ENCODE measurements at places on chromosomes 2 and 18.
A peak's percentile ranks its signal among the peaks of the same experiment; 100 is the strongest.

DNA sequence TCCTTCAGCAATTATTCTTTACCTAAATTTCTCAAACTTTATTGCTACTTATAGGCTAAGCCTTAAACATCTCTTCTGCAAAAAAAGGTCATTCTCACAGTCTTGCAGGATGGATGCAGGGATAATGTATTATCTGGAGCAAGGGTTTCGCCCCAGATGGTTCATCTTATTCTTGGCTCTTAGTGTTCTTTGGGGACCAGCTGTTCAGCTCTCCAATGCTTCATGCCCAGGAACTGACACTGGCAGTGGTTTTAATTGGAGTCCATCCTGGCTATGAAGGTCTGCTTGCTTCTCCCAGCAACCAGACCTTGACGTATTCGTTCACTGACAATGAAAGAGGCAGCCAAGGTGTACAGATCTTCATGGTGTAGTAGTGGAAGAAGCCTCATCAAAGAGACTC lies 331.9 kb downstream of the SLC8A1 start:
- no peak for DNase-seq

DNA sequence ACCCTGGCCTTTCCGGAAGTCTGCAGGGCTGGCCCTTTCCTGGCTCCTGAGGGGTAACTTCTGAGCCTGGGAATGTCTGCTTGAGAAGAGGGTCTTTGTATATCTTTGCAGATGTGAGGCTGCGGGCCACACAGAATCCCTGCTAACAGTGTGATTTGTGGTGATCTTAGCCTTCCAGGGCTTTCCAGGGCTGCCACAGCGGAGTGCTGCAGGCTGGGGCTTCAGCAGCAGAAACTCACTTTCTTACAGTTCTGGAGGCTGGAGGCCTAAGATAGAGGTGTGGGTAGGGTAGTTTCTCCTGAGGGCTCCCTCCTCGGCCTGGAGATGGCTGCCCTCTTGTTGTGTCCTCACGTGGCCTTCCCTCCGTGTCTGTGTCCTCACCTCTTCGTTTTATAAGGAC lies 294.7 kb upstream of the HS6ST1 start:
- no peak for DNase-seq

DNA sequence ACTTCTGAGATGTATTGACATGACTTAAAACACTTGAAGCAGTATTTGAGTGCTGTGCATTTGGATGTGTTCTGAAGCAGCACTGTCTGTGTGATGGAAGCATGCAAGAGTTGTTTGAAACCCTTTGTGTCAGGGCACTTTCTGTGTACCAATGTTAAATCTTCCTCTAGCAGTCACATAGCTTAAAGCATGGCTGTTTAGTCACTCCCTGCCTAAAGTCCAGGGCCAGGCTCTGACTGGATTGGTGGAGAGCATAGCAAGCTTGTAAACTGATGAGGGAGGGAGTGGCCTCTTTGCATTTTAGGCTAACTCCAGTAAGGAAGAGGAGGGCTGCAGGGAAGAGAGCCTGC lies 73.5 kb downstream of the MYO1B start:
- DNase-seq: no peak

GRCh38 chr2:28342081-28342967 lies 50.3 kb upstream of the FOSL2 start:
- DNase-seq: no peak

DNA sequence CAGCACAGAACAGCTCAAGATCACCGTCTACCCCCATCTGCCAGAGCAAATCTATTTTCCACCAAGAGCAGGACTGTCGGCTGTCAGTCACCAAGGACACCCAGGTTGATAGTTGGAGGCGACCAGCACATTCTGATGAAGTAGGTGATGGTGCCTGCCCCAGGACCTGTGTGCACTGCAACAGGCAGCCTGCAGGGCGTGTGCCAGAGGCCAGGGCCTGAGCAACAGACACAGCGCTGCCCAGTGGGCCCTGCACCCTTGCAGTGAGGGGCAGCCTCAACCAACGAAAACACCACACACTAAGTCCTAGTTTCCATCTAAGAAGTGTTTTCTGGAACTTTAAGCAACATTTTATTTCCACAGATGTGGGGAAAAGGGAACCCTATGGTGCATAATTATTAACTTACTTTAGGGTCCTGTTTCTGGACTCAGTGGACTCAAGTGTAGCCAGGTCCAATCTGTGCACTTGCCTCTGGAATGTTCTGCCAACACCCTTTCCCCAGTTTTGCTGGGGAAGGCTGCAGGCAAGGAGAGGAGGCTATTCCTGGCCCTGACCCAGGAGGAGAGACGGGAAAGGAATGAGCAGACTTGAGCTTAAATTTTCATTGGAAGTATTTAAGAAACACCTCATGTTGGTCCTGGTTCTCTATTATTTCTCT lies 61.5 kb downstream of the ADNP2 start:
- no peak for DNase-seq

DNA sequence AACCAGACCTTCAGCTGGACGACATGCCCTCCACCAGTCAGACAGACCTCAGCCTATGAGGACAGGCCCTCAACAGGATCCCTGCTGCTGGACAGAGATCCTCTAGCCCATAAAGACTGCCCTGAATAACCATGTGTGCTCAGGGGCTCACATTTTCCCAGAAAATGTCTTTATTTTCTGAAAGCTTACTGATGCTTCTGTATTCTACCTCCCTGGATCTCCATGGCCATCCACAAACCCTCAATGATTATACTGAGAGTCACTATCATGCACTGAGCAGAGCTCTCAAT lies 1.8 kb upstream of the PTPN18 start:
- DNase-seq: no peak

GRCh38 chr2:68994864-68995263 lies 18.1 kb upstream of the ANTXR1 start:
- no peak for DNase-seq

GRCh38 chr2:160630801-160631590 lies 137.4 kb upstream of the RBMS1 start:
- DNase-seq: no peak

- DNase-seq: no peak
These were observed 11.7 kb downstream of the EMX1 start for GRCh38 chr2:72929010-72929409.

DNA sequence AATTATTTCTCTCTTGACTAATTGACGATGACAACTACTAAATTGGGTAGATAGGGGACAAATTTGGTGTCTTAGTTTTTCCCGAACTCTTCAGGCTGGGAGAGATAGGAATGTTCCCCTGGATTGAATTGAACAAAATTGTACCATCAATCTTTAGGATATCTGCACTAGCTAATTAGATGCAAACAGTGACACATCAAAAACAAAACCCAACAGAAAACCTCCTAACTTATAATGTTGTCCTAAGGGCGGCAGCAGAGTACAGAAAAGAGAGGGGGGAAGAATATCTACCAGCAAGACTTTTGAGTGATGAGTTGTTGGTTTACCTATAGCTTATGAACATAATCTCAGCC lies 342.9 kb downstream of the INSIG2 start:
- no peak for DNase-seq

DNA sequence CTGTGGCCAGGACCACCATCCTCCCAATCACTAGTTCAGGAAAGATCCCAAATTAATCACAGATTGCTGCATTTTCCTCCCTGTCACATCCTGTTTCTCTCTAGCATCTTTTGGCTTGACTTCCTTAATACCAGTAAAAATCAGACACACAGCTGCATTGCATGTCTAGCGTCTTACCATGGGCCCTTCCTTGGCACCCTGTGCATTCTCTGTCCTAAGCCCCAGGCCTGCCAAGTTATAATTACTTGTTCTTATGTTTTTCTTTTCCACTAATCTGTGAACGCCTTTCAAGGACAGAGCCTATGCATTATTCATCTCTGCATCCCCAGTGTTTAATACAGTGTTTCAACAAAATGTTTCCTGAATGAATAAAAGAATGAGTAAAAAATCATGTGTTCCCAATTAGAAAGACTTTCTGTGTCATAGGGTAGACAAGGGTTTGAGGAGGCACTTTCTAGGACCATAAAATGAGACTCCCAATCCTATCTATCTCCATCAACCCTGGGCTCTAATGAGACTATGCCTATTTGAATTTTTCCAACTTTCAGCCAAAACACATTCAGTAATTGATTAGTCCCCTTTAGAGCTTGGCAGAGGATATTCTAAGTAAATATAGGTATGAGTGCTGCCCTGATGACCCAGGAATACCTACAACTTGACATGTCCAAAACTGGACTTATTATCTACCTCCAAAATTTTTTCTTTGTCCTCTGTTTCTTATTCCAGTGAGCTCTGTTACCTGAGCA lies 10.3 kb upstream of the NT5C1B start:
- DNase-seq: no peak

DNA sequence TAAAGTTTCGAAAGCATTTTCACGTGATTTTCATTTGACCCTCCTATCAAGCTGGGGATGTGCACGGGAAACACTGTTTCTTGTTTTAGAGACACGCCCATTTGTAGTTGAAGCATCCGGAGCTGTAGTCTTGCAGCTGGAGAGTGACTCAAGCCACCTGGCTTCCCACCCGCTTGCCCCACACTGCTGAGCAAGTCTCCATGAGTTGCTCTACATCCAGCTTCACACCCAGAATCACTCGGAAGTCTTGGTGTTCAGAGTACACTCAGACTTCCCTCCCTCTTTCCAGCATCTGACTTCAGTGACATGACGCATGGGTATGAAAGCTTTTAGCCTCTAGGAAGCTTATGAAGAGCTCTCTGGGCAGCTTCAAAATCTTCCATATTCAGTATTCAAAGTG lies 262.4 kb downstream of the NBAS start:
- DNase-seq: no peak

GRCh38 chr2:121905201-121905600 lies 149.8 kb downstream of the TSN start:
- DNase-seq: no peak

DNA sequence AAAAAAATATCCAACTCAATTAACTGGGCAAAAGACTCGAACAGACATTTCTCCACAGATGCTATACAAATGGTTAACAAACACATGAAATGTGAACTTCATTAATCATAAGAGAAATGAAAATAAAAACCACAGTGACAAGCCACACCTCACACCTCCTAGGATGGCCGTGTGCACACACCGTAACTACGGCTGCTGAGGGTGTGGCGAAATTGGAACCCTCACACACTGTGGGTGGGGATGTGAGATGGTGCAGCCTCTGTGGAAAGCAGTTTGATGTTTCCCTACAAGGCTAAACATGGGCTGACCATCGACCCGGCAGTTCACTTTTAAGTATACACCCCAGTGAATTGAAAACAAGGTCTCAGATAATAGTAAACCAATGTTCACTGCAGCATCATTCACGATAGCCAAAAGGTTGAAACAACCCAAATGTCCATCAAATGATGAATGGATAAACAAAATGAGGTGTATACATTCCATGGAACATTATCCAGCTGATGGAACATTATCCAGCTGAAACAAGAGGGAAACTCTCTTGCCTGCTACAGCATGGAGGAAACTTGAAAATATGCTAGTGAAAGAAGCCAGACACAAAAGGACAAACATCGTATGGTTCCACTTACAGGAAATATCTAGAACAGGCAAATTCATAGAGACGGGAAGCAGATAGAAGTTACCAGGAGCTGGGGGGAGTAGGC lies 32.2 kb downstream of the ZAP70 start:
- peak; percentile 59 for DNase-seq

GRCh38 chr2:200944467-200945394 lies 18.7 kb downstream of the ORC2 start:
- peak; percentile 77 for DNase-seq

DNA sequence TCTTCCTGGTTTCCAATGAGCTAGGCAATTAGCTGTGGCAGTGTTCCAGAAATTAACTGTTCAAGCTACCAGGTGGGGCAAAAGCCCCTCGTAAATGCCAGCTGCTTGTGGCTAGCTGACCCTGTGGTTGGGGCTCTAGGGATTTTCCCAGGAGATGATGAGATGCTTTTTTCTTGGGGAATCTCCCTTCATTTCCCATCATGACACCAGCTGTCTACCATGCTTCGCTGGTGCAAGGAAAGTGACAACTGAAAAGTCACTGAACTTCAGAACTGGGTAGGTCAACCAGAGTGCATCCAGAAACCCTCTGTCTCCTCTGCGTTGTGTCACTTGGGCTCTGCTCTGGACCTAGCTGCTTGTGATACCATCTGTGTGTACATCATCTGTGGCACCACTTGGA lies 386.5 kb upstream of the DCC start:
- DNase-seq: no peak

DNA sequence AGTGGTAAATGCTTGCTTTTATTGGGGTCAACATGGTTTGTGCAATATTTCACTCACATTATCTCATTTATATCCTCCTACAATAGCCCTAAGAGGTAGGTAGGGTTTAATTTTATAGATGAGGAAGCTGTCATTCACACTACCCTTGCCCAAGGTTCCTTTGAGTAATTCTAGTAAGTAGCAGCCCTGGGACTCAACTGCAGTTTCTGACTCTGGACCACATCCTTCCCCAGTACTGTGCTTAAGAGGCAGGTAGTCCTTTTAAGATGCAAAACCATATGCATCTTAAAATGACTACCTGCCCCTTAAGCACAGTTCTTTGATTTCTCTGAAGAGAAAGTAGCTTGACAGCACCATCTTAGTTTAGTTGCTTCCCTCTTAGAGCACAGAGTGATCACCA lies 15.7 kb upstream of the NT5C1B start:
- no peak for DNase-seq

DNA sequence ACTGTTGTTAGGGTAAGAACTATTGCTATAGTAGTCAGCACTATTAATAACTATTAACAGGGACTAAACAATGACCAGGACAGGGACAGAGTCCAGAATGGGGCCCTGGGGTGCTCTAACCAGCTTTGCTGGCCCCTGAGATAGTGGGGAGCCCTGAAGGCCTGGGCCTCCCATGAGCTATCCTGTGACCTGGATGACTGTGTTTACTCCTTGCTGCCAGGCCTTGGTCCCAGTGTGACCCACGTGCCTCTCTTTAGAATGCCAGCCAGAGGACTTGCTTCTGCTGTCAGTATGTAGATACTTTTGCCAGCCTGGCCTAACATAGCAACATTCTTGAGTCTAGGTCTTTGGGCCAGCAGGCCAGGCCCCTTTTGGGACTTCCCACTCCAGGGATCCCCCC lies 11.4 kb downstream of the CDK5R2 start:
- DNase-seq: no peak

GRCh38 chr2:2586068-2586776 lies 255.1 kb upstream of the MYT1L start:
- no peak for DNase-seq

GRCh38 chr18:48851599-48851960 lies 99.2 kb downstream of the SMAD7 start:
- DNase-seq: no peak

GRCh38 chr18:36629138-36629530 lies 199.7 kb downstream of the TPGS2 start:
- DNase-seq: no peak

- no peak for DNase-seq
These were observed 233.2 kb upstream of the TCF4 start for GRCh38 chr18:55821219-55821618.

GRCh38 chr2:181646415-181646987 lies 10.4 kb downstream of the CERKL start:
- DNase-seq: no peak

- no peak for DNase-seq
These were observed 111.1 kb downstream of the AP1S3 start for GRCh38 chr2:223725986-223726970.

DNA sequence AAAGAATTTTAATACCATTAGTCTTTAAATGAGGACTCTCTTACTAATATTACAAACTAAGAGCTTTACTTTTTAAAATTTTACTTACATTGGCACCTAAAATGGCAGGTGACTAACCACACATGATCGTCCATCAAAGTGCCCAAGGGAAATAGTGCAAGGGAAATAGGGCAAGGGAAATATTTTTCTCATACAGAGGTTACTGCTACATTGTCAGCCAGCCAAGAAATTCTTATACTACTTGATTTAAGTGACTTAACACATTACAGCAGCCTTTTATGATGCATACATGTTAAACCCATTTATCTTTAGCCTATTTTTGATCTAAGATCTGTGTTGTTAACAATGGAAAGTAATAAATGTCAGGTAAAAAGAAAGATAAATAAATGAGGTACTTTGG lies 587.2 kb upstream of the PKDCC start:
- DNase-seq: no peak

Data from stimulated activated CD8-positive, alpha-beta memory T cell treated with anti-CD3 and anti-CD28 coated beads, Interleukin-7, amount 100 ng/mL, for 48 hours (primary cell).